ENCODE measurements at places on chromosomes 11 and 22.

DNA sequence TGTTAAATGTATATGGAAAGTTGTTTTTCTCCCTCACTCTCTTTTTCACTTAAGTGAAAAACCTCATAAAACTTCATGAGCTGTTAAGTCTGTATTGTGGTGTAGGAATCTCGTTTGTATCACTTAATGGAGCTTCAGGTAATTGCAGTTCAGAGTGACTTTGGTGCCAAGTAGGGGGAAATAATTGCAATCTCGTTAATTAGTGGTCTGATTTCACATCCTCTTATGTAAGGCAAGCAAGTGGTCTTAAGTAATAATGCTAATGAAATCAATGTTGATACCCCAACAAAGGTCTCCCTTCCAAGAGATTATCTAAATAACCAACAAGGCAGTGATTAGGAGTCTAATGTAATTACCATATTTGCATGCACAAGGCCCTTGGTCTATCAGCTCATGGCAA is 174.2 kb upstream of the SORL1-AS1 start:
- no peak for DNase-seq

GRCh38 chr11:69605737-69606526 is 35.0 kb upstream of the CCND1 start:
- no peak for DNase-seq

- DNase-seq, result no peak
Measured at GRCh38 chr11:42913731-42914130, 398.1 kb upstream of the API5 start.

DNA sequence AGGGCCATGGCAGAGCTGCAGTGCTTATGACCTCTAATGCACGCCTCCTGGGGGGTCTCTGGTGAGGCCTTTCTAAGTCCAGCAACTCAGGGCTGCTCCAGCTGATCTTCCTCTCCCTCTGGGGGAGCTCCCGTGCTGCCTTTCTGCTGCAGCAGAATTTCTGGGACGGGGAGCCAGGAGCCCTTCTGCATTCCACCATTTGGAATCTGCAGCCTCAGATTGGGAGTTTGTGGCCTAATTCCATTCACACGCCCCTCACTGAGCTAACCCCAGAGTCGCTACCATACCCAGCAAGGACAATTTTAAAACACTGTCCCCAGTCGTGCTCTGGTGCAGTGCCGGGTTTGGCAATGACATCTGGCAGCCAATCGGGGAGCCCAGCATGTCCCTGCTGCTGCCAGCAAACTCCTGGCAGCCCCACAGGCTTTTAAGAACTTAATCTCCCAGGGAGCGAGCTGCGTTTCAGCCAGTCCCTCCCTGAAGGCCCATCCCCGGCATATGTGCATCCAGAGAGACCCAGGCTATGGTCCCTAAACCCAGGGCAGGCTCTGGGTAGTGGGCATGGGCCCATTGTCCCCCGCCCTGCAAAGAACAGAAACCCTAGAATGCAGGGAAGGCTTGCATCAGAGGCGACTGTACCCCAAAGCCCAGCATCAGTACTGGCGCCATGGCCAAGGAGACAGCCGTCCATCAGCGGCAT is 4.7 kb downstream of the SHANK2 start:
- no peak for DNase-seq

- DNase-seq, result no peak
Measured at GRCh38 chr11:35914816-35915215, 29.0 kb upstream of the LDLRAD3 start.

DNA sequence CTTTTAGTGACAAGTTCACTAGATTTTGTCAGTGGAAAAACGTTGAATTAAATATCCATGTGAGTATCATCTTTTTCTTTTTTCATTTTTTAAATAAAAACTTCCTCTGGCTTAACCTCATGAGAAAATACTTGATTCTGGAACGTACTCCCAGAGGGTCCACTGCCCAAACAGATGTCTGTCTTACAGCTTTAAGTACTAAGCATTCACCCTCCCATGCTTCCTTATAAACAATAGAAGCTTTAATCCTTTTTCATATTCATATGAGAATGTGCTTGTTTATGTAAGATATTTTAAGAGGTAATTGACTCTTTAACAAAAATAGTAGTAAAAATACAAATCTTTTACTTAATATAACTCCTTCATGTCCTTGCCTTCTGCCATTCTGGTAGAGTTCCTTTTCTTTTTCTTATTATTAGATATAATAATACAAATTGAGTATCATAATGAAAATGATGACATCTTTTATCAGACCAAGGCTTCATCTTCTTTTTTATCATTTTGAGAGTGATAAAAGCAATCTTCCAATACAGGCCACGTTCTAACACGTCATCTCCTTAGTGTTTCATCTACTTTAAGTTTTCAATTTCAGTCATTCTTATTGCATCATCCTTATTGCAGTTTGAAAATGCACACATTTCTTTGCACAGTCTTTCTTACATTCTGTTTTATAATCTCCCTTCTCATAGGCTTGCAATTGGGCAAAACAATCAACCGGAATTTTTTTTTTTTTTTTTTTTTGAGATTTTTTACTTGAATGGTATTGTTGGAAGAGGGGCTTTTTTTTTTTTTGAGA is 69.5 kb upstream of the MYO18B start:
- DNase-seq, result no peak

DNA sequence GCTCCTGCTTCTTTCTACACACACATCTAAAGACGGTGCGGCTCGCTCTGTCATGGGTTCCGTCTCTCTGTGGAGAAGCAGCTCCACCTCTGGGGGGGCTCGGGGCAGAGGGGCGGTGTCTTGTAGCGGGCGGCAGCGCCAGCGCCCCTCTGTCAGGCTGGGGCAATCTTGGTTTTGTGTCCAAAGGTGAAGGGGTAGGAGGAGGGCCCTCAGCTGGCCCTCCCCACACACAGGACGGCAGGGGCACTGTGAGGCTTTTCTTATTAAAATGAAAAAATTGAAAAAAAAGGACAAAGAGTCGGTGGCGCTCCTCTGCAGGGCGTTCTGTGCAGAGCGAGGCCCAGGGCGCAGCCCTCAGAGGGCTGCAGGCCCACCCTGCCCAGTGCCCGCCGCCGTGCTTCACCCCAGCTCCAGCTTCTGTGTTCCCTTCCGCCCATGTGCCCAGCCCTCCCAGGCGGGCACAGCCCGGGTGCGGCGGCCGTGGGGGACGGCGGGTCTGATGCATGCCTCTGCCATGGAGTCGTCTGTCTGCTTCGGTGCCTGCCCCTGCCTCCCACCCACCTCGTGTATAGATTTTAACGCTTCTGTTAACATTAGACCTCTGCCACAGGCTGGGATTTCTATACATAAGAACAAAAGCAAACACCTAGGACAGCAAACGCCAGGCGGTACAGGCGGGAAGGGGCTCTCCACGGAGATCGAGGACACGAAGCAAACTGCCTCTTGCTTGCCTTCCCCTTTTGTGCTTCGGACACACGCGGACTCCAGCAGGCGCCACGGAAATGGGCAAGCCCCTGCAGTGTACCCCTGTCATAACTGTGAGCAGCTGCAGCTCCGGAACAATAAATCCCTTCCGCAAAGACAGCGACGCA is 24.5 kb downstream of the MOB2 start:
- no peak for DNase-seq

- DNase-seq, result no peak
Measured at GRCh38 chr11:132779497-132779896, 752.8 kb downstream of the OPCML start.

DNA sequence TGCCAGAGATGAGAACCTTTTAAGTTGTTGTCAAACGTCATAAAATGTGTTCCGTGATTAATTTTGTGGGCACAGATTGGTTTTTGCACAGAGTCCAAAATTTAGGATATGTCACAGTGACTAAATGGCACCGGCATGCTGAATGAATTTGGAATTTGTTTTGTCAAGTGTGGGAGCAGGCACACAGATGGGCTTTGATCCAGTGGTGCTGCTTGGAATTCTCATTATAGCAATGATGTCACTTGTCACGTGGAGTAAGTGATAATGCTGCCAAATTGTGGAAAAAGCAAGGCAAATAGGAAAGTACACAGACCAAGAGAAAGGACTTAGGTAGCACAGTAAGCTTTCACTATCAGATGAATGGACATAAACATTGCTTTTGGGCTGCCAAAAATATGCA is 8.0 kb upstream of the LIN7C start:
- no peak for DNase-seq

- no peak for DNase-seq
Measured at GRCh38 chr11:130096823-130097222, 27.1 kb downstream of the APLP2 start.

- DNase-seq, result no peak
Measured at GRCh38 chr11:118690553-118691304, 11.3 kb upstream of the TREH start.

- DNase-seq, result no peak
Measured at GRCh38 chr11:121449123-121449522, 3.0 kb upstream of the SORL1 start.

GRCh38 chr11:103681855-103682254 is 354.6 kb upstream of the DDI1 start:
- DNase-seq, result no peak

DNA sequence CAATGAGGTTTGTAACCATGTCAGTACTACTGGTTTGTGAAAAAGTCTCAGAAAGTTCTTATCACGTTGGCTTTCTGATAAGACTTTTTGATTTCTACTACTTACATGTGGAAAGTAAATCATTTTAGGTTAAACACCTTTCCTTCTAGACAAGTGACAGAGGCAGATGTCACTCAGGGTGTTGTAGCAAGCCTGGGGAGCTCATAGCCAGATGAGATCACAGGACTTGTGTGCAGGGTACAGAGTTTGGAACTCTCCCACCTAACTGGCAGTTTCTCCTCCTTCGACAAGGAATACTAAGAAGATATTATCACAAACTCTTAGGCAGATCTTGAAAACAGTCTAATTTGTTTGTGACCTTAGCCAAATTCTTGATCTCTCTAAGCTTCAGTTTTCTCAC is 49.4 kb upstream of the PICALM start:
- no peak for DNase-seq

DNA sequence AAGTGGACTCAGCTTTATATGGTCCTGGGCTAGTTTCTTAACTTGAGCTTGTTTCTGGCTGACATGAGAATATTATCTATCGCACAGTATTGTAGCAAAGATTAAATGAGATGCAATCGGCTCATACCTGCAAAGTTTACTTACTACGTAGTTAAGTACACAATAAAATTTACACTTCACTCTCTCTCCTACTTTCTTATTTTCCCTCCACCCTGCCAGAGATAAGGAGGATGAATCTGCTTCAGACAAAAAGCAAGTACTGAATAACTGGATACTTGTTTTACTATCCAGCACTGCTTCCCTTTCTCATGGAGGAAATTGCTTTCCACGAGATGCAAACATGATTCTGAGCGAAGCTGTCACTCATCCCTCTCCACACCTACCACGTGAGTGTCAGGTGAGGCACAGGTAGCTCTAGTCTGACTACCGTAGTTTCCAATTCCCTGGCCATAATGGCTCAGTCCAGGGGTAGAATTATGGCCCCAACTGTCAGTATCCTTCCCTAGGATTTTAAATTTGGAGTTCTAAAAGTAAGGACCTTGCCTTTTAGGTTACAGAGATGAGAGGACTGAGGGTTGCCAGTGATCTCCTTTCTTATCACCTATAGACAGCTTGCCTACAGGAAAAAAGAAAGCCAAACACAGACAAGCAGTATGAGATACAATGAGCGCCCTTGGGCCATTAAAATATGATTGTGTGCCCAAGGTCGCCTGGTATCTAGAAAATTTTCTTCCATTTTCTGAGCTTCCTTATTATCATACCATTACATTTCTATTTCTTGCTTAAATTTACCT is 39.8 kb downstream of the GAB2 start:
- no peak for DNase-seq

DNA sequence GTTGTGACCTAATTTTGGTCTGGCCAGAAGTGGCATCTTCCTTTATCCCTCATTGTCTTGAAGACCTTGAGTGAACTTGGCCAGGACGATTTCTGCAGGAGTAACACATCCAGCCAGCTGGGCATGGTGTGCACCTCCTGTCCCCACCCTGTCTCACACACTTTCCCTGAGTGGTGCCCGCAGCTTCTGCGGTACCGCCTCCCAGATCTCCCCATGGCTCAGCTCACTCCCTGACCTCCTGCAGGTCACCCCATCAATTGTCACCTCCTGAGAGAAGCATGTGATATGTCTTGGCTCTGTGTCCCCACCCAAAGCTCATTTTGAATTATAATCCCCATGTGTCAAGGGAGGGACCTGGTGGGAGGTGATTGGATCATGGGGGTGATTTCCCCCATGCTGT is 50.2 kb upstream of the TP53I11 start:
- DNase-seq, result no peak

GRCh38 chr22:46017166-46017565 is 40.2 kb upstream of the WNT7B start:
- no peak for DNase-seq

DNA sequence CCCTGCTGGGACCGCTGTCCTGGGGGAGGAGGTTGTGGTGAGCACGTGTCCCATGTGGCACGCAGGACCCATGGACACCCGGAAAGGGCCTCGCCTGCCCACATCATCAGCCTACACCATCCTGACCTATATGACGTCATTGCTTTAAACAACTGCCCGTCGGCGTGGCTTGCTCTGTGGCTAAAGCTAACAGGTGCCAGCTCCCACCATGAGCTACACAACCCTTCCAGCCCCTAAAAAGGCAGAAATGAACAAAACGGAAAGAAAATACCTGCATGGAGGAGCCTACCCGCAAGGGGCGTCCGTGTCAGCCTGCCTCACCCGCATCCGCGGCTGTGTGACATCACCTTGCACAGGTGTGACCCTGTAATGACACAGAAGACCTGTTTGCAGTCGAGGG is 481.8 kb downstream of the BRD1 start:
- no peak for DNase-seq

DNA sequence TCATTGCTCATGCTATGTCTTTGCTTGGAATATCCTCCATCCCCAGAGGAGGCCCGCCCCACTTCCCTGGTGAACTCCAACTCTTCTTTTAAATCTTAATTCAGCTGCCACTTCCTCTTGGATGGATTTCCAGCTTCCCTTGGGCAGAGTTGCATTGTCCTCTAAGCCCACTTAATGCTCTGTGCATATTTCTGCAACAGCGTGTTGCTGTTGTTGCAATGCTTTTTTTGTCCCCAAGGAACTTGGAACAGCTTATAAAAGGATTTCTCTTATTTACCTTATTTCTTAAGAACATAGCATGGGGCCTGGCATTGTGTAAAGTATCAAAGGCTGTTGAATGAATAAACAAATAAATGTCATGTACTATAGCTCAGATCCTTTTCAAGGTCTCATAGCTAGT is 507.4 kb downstream of the METTL15 start:
- DNase-seq, result no peak

DNA sequence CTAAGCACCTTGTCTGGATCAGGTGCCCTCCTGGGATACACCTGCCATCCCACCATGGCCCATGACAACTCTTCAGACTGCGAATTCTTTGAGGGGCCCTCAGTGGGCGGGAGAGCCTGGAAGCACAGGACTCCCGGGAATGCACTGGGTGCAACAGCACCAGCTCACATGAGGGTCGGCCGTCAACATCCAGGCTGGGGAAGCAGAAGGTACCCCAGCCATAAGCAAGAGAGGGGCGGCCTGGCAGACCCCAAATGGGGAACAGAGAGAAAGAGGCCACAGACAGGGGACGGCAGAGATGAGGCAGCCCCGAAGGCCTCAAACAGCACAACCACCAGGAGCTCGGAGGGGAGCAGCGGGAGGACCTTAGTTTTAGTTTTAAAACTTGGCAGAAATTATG is 94.4 kb downstream of the PHF21B start:
- no peak for DNase-seq

GRCh38 chr11:24478718-24479117 is 18.1 kb upstream of the LUZP2 start:
- no peak for DNase-seq

- DNase-seq, result no peak
Measured at GRCh38 chr11:130749216-130749615, 167.1 kb downstream of the SNX19 start.
